Stimulated activated CD4-positive, alpha-beta T cell treated with anti-CD3 and anti-CD28 coated beads, Interleukin-2, amount 100 ng/mL, for 48 hours (primary cell): ENCODE measurements at places on chromosomes 12 and 14.

DNA sequence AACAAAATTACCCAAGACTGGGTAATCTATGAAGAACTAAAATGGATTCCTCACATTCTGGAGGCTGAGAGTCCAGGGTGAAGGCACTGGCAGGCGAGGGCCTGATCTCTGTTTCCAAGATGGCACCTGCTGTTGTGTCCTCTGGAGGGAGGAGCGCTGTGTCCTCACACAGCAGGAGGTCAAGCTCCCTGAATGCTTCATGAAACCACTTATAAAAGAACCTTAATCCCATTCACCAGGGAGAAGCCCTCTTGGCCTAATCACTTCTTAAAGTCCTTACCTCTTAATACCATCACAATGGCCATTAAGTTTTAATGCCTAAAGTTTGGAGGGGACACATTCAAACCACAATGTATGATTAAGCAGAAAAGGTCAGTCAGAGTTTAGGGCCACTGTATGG, 172.4 kb downstream of the EMP1 start:
- DNase-seq = no peak

DNA sequence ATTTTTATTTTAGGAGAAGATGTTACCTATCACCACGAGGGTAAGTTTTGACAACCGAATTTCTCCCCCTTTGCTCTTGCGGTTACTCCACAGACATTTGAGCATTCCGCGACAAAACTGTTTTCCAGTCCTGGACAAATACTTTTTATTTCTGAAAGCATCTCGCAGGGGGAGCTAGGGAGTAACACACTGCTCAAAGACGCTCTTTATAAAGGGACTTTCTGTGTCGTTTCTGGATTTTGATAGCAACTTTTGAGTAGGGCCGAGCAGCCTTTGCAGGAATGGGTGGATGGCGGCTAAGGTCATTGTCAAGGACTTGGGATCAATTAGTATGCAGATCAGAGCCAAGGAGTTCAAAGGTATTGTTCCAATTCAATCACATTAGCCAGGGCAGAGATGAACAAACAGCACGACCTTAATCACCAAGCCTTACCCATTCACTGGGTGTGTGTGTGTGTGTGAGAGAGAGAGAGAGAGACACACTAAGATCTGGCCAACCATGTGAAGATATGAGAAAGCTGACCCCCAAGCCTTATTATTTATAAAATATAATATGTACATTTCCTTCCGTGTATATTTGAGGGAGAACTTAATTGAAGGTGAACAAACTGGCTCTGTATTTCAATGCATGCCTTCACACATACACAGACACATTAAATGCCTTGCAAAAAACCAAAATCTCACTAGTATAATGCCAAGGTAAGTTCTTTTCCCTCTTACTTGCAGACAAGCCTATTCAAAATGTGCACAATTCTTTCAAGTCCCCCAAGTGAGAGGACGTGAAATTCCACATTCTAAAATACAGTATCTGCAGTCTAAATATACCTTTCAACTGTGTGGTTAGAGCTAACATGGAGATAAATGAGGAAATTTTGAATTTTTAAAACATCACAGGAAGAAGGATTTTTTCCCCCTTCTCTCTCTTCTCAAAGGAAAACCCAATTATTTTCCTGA, 613.8 kb downstream of the VRK1 start:
- no peak for DNase-seq

- DNase-seq = no peak
Measured at GRCh38 chr14:75018694-75019093, 16.0 kb downstream of the EIF2B2 start.

DNA sequence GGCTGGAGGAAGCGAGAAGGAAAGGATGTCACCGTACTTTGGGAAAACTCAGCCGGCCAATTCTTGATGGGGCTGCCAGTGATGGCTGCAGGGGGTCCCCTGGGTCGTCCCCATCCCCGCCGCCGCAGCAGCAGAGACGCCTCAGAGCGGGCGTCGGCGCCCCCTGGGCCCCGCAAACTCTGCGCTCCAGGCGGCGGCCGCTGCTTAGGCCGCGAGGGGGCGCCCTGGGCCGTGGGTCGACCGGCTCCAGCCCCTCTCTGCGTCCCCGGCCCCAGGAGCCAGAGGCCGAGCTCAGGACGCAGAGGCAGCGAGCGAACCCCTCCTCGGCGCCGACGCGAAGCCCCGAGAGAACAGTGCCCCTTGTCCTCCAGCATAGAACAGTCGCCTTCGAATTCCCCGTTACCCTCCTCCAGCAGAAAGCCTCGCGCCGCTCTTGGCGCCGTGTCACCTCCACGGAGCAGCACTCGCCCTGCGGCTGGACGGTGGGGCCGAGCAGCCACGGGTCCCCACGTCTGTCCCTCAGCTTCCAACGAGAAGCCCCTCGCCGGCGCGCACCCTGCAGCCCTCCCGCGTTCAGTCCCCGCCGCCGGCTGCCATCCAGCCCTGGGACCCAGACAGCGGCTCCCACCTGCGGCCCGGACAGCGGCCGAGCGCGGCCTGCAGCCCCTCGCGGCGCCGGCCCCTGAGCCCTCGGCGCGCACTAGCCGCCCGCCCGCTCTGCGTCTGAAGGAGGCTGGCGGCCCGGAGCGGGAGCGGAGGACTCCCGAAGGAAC, 106.6 kb downstream of the PRICKLE1 start:
- DNase-seq = peak; percentile 54

- DNase-seq = no peak
Measured at GRCh38 chr12:68863109-68863770, 55.3 kb downstream of the MDM2 start.

DNA sequence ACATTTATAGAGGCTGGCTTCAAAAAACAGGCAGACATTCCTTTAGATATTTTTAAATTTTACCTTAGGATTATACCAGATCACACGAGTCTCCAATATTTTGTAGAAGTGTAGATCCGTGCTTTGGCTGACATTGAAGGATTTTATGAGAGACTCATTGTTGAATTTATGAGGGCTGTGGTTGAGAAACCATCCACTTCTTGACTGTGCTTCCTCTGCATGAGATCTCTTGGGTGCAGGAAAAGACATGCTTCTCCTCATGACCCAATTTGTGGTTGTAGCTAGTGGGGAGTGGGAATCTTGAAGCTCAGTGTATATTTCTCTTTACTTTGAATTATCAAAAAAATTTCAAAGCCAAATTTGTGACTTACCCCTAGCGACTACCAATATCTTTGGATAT, 36.7 kb upstream of the NKX2-8 start:
- DNase-seq = no peak

DNA sequence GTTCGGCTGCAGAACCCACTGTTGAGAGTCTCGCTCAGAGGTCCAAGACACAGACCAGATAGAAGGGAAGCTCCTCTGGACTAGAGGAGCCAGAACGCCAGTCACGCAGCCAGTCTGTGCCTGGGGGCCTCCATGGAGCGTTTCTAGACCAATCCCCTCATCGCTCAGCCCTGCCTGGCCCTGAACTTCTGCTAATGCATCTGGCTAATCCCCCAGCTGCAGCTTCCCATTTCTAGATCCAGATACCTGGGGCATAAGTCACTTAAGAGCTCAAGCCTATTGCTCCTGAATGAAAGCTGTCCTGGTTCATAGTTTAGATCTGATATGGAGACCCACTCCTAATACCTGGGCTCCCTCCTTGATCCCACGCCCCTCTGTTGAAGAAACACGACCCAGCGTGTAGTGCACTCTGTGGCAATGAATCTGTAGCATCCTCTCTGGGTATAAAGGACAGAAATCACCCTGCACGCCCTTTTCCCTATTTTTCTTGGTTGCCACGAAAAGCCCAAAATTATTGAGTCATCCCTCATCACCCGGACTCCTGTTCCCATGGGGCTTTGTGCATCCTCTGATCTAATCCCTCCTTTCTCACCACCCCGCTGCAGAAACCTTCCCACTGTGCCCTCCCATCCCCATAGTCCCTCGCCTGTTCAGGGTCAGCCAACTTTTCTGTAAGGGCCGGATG, 341.6 kb upstream of the FKBP4 start:
- DNase-seq = no peak

GRCh38 chr12:110635055-110635454, 21.1 kb downstream of the TCTN1 start:
- DNase-seq = no peak

GRCh38 chr12:66144791-66145754, 14.5 kb upstream of the LLPH start:
- DNase-seq = no peak

DNA sequence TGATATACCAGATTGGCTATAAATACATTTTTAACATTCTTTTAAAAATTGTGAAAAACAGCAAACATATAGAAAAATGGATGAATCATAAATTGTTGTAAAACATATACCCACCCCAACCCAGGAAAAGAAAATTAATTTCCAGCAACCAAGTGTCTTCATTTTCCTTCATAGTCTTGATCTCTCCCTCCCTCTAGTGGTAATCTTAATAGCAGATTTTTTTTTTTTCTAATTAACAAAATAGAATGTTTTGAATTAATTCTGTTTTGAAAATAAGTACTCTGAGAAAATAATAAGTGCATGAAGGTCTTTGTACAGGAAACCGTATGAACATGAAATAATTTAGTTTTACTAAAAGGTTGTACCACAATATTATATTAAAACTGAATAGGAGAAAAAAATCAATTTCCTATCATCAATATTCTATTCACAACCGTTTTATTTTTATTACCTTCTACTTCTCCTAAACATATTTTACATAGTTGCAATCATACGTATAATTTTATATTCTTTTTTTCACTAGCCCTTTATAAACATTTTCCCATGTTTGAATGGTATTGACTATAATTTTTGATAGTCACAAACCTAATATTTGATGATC, 7.0 kb downstream of the ETNK1 start:
- no peak for DNase-seq

GRCh38 chr12:68675101-68675842, 11.5 kb upstream of the NUP107 start:
- peak; percentile 21 for DNase-seq

GRCh38 chr12:4867384-4867783, 42.3 kb upstream of the KCNA1 start:
- DNase-seq = no peak

GRCh38 chr12:124002021-124002644, 29.1 kb downstream of the ZNF664 start:
- DNase-seq = no peak

GRCh38 chr14:84543859-84544258, 986.1 kb upstream of the FLRT2 start:
- no peak for DNase-seq

- no peak for DNase-seq
Measured at GRCh38 chr12:124689631-124690030, 122.2 kb upstream of the NCOR2 start.

GRCh38 chr14:66900719-66901118, 288.5 kb upstream of the GARIN2 start:
- DNase-seq = no peak

DNA sequence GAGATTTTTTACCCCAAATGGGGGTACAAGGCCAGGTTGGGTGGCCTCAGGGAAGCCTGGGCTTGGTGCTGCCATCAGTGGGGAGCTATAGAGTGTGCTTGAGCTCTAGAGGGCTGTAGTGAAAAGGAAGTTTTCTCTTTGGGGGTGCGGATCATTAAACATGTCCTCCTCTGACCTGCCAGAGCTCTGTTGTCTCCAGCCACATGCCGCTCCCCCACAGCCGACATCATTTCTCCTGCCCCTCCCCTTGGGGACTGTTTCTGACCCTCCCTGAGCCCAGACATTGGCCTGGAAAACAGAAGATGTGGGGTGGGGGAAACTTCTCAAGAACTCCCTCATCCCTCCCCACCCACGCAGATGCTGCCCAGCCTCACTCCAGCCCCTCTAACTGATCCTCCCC, 25.3 kb downstream of the DTX1 start:
- DNase-seq = no peak

GRCh38 chr12:110090266-110091135, 33.7 kb upstream of the IFT81 start:
- DNase-seq = no peak

GRCh38 chr12:26158078-26158764, 33.4 kb upstream of the BHLHE41 start:
- DNase-seq = no peak
